ENCODE measurements at places on chromosomes 3 and 15.

- DNase-seq = no peak
These were observed 152.3 kb upstream of the ROPN1 start for GRCh38 chr3:124144035-124144814.

- DNase-seq = no peak
These were observed 146.9 kb downstream of the KCNH8 start for GRCh38 chr3:19295208-19295607.

DNA sequence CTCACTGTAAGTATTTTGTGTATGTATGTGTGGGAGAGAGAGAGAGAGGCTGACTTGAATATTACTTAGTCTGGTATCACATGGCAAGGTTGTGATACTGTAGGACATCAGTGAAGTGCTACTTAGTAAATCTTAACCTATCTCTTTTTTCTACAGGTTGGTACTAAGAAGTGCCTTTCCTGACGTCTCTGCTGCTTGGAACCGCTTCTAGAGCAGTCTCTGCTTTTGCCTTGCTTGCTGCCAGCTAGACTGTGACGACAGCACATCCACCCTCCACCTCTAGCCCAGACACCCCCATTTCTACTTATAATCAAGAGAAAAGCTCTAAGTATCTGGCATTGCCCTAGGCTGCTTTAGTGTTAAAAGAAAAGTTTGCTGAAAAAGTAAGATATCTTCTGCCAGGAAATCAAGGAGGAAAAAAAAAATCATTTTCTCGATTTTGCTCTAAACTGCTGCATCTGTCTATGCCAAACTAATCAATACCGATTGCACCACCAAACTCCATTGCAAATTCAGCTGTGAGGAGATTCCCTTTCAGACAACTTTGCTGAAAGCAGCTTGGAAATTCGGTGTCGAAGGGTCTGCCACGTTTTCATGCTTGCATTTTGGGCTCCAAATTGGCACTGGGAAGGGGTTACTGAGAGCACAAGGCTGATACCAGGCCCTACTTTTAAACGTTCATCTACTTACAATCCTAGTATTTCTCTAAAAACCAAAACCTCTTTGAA lies 30.7 kb downstream of the MBNL1 start:
- no peak for DNase-seq

DNA sequence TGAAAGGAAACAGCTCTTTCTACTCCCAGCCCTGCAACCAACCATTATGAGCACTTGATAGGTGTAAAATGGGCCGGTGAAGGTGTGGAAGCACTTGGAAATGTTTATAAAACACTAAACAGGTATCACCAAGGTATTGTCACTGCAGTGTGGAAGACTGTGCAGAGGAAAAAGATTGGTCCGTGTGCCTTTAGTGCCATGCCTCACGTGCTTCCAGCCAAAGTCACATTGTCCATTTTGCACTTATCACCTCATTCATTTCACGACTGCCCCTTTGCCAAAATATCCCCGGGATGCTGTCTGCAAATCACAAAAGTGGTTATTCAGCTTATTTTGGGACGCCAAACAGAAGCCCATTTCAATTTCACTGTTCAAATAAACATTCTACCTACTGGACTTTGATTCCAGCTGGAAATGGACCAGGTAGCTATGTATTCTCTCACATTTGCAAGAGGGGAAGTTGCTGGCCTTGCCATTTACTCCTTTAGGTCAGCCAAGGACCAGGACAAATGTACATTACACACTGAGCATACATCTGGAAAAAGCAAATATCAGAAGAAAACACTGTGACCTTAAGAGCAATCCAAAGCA lies 58.4 kb downstream of the ARRDC4 start:
- DNase-seq = no peak

DNA sequence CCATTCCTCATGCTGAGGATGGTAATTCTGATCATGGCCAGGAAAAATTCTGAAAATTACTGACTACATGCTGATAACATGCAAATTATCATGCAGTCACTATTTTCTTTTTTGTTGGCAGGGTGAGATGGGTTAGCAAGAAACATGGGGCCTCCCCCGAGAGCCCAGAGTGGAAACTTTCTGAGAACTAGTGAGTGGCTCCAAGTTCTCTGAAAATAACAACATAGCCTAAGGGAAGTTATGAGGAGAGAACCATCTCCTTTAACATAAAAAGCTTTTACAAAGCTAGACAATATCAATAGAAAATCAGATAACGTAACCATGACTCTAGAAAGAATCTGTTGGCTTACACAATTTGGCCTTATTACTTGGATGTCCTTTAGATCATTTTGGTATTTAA lies 254.2 kb downstream of the PLOD2 start:
- no peak for DNase-seq

- DNase-seq = no peak
These were observed 254.8 kb downstream of the ZBTB20 start for GRCh38 chr3:114892131-114892879.

DNA sequence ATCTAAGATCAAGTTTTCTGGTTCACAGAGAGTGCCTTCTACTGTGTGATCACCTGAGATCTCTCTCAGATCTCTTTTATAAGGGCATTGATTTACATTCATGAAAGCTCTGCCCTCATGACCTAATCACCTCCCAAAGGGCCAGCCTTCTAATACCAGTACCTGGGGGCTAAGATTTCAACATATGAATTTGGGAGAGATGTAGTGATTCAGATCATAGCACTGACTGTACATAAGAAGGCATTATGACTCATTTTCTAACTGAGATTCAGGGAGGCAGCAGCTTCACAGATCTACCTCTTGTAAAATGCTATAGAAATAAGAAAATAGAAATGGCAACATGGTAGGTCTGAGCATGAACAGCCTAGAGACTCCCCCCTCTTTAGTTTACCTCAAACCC lies 39.6 kb downstream of the VGLL3 start:
- DNase-seq = peak; percentile 71
